ENCODE measurements at places on chromosomes 2 and 18.

DNA sequence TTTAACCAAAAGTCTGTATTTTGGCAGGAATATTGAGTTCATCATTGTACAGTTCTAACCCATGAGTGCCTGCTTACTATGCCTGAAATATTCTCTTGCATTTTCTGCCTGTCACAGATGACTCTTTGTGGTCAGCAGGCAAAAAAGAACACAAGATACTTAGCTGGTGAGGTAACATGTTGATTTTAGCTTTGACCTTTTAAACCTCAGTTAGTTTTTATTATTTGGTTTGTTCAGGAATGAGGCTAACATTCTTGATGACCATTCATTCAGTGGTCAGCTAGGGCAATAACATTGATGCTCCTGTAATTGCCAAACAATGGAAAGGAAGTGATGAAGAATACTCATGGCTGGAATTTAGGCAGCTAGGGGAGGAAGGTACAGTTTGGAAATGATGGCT is 491.2 kb downstream of the PIK3C3 start:
- no peak for DNase-seq

GRCh38 chr2:189486237-189486770 is 45.0 kb downstream of the WDR75 start:
- no peak for DNase-seq

- no peak for DNase-seq
Observed at GRCh38 chr2:237525559-237526157, 38.6 kb downstream of the MLPH start.

GRCh38 chr2:113791697-113792590 is 35.5 kb upstream of the SLC35F5 start:
- DNase-seq = no peak

DNA sequence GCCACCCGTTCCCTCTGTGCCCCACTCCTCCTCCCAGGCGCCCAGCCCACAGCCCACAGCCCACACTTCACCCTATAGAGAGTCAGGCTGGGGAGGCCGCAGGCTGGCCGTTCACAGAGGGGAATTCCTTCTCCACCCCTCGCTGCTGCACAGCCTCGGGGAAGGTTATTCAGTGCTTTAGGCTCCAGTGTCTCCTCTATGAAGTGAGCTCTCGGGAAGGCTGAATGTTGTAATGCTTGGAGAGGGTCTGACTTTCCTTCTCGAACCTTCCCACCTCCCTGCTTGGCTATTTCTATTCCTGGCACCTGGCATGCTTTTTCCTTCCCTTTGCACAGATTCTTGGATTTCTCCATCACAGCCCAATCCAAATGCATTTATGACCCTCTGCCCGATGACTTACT is 62.5 kb upstream of the SMAD7 start:
- no peak for DNase-seq

- DNase-seq = no peak
Observed at GRCh38 chr2:223114170-223114569, 62.2 kb downstream of the KCNE4 start.

- no peak for DNase-seq
Observed at GRCh38 chr2:13819896-13820295, 812.6 kb upstream of the LRATD1 start.

DNA sequence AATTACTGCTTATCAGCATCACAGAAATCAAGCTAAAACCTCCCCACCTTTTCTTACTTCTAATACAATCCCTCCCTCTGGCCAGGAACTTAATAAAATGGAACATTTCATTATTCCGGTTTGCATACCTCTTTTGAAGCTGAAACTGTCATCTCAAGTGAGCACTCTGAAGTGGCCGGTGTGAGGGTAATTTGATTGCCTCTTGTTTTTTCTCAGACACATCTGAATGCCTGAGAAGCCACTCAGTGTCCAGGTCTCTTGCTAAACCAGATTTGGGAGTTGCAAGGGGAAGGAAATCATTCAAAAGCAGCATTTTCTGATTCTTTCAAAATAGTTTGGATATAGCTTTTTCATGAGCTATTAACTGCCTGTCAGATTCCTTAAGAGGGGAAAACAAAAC is 190.3 kb downstream of the C1D start:
- DNase-seq = no peak

- no peak for DNase-seq
Observed at GRCh38 chr2:74333175-74333574, 10.0 kb downstream of the SLC4A5 start.

- no peak for DNase-seq
Observed at GRCh38 chr2:174606336-174606735, 8.7 kb upstream of the WIPF1 start.

DNA sequence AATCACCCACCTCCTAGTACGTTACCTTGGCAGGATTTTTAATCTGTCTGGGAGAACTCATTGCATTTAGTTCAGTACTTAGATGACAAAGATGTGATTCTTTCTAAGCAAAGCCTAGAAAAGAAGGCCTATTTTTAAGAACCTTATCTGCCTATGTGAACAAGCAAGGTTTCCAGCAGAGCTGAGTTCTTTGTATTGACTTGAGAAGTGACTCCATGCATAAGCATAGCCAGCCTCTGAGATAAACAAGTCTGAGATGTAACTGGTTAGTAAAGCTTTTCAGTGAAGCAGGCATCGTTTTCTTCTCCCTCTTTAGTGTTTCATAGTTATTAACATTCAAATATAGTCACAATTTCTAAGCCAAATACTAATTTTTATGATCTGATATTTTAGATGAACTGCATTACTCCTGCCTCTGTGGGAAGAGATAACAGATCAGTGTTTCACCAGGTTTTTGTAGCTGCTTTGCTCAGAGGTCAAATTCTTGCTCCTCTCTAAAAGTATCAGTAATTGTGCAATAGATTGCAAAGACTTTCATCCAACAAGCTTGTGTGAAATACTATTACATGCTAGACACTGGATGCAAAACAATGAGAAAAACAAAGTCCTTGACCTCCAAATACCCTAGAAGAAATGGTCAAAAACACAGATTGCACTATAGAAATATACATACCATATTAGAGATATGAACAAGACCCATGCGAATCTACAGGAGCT is 107.8 kb downstream of the MBD2 start:
- no peak for DNase-seq

- DNase-seq = no peak
Observed at GRCh38 chr18:77031662-77032061, 100.9 kb downstream of the MBP start.

- no peak for DNase-seq
Observed at GRCh38 chr2:229486673-229487072, 215.6 kb upstream of the PID1 start.

DNA sequence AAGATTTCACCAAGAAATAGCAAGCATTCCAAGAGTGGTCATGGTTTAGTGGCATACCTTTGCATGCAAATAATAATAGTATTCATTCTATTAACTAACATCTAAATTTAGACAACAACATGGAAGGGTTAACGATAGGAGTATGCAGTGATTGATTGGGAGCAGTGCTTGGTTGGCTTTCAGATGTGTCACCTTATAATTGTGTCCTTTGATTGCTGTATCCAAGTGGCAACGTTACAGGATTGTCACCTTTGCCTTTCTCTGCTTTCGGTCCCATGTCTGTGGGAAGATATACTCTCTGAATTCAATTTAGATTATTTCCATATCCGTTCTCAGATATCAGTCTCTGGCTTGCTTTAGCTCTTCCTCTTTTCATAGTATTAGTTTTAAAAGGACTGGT is 152.8 kb upstream of the MAP3K20 start:
- DNase-seq = no peak

DNA sequence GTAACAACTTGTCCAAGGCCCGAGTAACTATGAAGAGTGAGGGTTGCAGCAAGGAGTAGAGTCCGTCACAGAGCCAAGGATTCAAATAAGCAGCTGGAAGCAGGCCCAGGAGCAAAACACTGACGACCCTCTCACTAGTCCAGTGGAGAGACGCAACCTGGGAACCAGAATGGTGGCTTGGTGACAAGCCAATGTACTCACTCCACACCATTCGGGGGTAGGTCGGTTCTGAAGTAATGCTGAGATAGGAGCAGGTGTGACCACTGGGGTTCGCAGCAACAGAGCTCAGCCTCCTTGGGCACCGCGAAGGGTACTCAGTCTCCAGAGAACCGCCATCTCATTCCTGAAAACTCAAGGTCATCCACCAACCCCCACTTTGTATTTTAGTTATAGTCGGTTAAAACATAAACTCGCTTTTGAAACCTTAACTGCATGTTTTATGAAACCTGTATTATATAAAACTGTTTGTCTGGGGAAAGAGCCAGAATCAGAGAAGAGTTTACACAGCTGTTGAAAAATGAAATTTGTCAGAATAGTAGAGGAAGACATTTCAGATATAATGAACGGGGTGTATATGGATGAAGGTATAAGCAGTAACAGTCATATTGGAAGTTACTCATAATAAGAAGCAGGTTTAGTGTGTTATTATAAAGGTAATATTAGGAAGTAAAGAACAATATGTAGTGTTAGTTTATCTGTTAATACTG is 8.6 kb downstream of the ANKRD62 start:
- no peak for DNase-seq

GRCh38 chr2:143261986-143262385 is 132.8 kb downstream of the ARHGAP15 start:
- no peak for DNase-seq
